ENCODE measurements at places on chromosomes 11 and 22.

- no peak for DNase-seq
Measured at GRCh38 chr11:16784097-16784496, 45.6 kb downstream of the C11orf58 start.

DNA sequence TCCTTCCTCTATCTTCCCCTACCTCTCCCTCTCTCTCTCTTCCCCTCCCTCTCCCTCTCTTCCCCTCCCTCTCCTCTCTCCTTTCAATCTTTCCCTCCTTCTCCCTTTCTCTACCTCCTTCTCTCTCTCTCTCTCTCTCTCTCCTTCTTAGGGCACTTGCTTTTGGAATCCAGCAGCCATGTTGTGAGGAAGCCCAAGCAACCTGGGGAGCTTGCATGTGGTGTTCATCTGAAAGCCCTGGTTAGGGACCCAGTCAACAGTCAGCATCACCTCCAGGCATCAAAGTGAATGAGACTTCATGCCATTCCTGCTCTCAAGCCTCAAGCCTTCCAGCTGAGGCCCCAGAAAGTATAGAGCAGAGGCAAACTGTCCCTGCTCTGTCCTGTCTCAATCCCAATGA lies 65.6 kb upstream of the SHISAL1 start:
- no peak for DNase-seq

- DNase-seq, result no peak
Measured at GRCh38 chr11:123055191-123055901, 6.6 kb downstream of the HSPA8 start.

DNA sequence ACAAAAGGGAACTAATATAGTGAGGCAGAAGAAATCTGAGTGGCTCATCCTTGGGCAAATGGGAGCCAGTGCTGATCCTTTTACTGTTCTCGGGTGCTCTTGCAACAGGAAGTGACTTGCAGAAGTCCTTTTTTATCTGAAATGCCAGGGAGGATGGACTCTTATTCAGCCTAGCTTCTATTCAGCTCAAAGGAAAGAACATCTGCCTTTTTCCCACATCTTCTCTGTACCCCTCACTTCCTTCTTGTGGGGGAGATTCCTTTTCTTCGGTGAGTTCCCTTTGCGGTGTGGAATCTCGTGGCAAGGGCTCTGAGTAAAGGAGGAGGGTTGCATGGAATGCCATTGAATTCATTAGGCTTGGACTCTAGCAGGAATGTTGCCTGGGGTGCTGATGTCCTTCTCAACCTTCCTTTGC lies 76.2 kb downstream of the ZBTB16 start:
- DNase-seq, result no peak

DNA sequence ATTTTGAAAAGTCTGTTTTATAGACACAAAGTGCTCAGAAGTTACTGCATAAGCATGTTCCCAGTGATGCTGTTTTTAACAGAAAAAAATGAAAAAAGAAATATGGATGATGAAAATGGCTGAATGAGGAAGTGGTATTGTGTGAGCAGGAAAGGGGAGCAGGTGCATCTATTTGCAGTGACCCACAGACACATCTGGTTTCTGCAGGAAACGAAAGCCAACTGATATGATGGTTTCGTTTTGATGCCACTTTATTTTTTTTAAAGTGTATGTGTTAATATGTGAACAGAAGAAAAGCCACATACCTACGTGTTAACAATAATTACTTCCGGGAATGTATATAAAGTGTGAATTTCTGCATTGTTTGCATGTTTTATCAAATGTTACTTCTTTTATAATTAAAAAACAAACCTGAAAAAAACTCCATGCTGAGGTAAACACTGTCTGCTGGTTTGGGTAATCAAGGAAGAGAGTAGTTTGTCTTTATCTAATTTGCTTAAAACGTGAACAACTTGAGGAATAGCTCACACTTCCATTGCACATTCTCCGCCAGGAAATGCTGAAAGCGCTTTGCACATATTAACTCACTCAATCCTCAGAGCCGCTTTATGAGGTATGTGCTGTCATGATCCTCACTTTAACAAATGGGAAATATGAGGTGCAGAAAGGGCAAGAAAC lies 1335.9 kb downstream of the TBC1D22A start:
- no peak for DNase-seq

DNA sequence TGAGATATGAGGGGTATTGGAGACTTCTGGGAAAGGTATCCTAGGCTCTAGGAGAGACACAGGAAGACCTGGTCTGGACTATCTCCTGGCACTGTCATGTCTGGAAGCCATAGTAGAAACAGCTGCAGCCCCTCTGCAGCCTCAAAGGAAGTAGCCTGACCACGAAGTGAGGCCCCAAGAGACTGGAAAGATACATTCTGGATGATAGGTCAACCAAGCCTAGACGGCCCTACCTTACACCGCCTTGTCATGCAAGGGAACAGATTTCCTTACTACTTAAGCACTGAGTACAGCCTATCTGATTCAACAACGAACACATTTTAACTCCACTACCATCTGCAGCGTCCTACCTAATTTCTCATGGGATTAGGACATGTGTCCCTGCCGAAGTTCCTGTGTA lies 31.1 kb downstream of the UQCR10 start:
- DNase-seq, result no peak

DNA sequence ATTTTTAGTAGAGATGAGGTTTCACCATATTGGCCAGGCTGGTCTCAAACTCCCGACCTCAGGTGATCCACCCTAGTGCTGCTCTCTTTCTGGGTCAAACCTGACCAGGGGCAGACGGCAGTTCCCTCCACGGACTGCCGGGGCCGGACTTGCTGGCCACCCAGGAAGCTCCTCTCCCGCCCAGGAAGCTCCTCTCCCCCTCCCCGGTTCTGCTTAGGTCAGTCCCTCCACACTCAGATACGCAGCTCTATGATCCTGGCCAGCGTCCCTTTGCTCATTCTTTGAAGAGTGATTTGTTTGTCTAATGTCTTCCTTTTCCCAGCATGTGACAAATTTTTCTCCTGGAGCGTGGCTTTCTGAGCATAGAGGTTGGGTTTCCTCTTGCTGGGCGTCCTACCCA lies 125.3 kb upstream of the B3GAT1 start:
- DNase-seq, result no peak

DNA sequence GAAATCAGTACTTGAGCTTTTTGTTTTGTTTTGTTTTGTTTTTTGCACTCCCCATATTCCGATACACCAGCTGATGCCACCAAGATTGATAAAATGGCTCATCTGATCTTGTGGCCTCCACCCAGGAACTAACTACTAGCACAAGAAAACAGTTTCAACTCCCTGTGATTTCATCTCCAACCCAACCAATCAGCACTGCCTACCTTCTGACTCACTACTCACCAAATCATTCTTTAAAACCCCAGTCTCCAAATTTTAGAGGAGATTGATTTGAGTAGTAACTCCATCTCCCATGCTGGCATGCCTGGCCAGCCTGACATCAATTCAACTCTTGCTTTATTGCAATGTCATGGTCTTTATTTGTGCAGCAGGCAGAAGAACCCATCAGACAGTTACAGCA lies 16.1 kb upstream of the CRTAM start:
- DNase-seq, result no peak

DNA sequence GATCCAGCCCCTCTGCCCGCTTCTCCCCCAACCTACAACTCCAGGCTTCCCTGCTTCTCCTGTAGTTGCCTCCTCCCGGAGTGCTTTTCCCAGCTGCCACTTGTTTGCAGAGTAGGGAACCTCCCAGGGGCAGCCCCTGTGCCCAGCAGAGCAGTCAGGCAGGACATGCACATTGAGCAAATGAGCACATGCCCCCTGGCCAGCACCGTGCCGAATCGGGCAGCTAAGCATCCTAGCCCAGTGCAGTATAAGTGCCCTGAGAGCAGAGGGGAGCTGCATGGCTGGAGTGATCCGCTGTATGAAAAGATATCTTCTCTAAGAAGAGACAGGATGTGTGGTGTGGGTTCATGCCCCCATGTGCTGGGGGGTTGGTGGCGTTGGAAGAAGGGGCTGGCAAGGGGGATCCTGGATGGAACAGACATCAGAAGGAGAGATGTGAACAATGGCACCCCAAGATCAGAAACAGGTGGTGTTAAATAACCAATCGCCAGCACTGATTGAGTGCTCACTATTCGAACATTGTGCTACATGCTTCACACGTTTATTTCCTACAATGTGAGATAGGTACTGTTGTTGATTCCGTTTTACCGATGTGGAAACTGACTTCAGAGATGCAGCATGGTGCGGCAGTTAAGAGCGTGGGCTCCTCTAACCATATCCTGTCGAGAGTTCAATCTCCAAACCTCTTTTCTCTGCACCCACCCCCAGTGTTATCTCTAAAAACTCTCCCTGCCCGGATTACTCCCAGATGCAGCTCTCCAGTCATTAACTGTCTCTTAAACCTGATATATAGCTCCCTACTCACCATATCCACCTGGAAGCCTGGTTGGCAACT lies 1.2 kb downstream of the AIP start:
- DNase-seq, result no peak

GRCh38 chr11:95081412-95081811 lies 8.2 kb upstream of the ENDOD1 start:
- DNase-seq, result no peak

GRCh38 chr11:128747728-128748148 lies 53.9 kb downstream of the FLI1 start:
- DNase-seq, result no peak

- no peak for DNase-seq
Measured at GRCh38 chr11:125245299-125245698, 80.7 kb downstream of the PKNOX2 start.

DNA sequence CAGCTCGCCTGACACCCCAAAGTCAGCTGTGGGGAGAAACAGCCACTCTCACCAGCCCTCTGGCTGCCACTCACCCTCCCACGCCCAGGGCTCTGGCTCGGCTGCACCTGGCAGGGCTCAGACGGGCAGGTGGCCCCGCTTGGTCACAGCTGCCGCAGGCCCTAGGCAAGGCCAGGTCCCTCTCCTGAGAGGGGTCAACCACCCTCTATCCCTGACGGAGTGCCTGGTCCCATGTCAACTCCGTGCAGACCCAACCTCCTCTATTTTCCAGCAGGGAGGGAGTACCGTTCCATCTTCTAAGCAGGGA lies 1.9 kb downstream of the MAP4K2 start:
- no peak for DNase-seq
